ENCODE measurements at places on chromosomes 16 and 17.

DNA sequence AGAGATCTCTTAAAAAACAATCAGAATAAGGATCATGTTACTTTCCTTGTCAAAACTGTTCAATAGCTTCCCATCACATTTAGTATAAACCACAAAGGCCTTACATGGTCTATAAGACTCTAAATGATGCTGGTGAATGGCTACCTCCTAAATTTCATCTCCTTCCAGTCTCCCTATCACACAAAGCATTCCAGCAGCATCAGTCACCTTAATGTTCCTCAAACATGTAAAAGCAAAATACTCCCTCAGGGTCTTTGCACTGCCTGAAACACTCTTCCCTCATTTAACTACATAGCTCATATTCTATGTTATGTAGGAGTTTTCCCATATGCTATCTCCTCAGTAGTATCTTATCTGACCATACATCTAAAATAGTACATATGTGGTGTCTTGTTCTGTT is 53.5 kb upstream of the INTS2 start:
- DNase-seq: no peak

DNA sequence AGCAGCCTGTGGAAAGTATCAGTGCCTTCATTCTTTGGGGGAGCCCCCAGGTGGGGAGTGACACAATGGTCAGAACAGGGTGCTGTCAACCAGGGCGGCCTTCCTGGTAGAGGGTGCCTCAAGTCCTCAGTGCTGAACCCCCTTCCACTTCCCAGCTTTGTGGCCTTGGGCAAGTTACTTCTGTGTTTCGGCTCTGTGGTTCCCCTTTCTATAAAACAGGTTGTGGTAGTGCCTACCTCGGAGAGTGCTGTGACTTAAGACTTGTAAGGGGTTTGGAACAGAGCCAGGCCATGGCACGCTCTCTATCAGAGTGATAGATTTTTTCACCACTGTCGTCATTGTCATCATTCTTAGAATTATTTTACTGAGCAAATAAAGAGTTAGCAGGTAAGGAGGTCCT is 141.1 kb downstream of the CCDC182 start:
- DNase-seq: peak; percentile 88

- DNase-seq: no peak
Observed at GRCh38 chr16:2482249-2482648, 7.3 kb downstream of the TBC1D24 start.

- DNase-seq: no peak
Observed at GRCh38 chr17:81040791-81041337, 5.9 kb downstream of the BAIAP2 start.

- no peak for DNase-seq
Observed at GRCh38 chr17:70407506-70407905, 238.2 kb downstream of the KCNJ2 start.

DNA sequence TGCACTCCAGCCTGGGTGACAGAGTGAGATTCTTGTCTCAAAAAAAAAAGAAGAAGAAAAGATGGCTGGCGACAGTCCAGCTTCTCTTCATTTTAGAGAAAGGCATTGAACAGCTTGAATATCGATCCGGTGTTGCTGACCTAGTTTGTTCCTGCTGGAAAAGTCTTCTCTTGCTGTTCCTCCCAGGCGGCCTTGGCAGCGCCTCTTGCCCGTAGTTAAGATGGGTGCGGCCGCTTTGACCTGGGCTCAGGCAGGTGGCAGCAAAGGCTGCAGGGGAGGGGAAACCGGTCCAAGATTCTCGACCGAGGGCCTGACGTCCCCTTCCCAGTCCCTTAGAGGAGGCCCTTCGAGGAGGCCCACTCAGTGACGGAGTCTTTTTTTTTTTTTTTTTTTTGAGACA is 3.8 kb upstream of the ZNF764 start:
- DNase-seq: no peak

Data from CD4-positive, alpha-beta T cell treated with Interleukin-6 at 100 ng/mL for 8 hours (primary cell).